ENCODE measurements at places on chromosomes 12 and 14.
A peak's percentile ranks its signal among the peaks of the same experiment; 100 is the strongest.

GRCh38 chr14:53620890-53621289 lies 335.7 kb downstream of the BMP4 start:
- no peak for DNase-seq

GRCh38 chr14:72515779-72516770 lies 377.8 kb downstream of the DPF3 start:
- peak; percentile 48 for DNase-seq

GRCh38 chr12:110170535-110171185 lies 46.5 kb downstream of the IFT81 start:
- peak; percentile 78 for DNase-seq

GRCh38 chr12:33423706-33424105 lies 15.9 kb downstream of the SYT10 start:
- no peak for DNase-seq

DNA sequence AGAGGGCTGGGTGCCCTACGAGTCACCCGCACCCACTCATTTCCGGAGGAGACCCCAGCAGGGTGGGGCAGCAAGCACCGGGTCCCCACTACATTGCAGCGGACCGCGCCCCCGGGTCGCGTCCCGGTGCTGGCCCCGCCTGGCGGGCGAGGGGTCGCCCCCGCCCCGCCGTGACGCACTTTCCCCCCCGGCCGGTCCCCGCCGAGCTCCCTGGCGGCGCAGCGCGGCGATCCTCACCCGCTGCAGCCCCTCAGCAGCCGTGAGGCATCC lies 106.1 kb downstream of the PRICKLE1 start:
- DNase-seq, result no peak

GRCh38 chr14:75662966-75663365 lies 1.9 kb downstream of the TTLL5 start:
- no peak for DNase-seq

DNA sequence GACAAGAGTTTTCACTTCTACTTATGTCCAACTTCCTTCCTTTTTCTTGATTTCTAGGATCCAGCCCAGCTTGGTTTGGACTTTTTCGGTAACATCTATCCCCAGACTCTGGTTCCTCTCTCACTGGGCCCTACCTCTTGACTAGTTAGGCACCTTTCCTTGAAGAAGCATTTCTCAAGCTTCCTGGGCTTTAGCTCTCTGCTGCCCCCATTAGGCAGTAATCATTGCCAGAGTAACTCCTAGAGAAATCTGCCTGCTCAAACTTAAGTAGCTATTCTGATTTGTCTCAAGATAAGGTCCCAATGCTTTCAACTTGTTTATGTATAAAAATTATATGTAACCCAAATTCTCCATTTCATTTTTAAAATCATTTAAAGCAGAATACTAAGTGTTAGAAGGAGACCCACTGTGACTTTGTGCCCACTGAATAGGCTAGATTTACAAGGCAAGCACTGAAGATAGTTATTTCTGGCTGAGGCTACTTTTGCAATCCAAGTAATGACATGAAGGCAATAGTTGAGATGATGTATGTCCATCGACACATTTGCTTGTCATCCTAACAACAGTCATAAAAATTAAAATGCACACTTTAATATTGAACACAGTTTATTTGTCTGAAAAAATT lies 275.0 kb upstream of the G2E3 start:
- DNase-seq, result peak; percentile 67

DNA sequence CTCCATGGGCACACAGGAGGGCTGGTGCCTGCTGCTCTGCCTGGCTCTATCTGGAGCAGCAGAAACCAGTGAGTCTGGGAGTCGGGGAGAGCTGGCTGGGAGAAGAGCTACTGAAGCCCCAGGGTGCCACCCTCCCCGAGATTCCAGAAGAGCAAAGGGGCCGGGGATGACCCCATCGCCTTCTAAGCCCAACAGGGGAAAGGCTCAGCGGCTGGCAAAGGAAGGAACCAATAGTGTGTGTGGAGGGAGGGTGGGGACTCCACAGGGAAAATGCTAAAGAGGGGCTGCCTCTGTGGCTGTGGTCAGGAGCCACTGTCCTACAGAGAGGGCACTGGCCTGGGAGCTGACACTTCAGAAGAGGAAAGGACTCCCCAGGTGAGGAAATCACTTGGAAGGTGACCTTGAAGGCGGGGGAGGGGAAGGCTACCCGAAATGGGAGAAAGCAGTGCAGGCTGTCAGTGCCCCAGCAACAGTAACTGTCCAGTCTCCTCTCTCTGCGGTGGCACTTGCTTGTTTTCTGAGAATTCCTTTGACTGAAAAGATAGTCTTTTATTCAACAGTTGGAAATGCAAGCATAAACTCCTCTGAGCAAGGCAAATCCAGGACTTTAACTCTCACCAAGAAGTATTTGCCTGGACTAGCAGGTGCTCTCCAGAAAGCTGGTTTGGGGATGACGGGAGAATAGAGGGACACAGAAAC lies 552 bp downstream of the TAPBPL start:
- no peak for DNase-seq

Data from fibroblast of the aortic adventitia (primary cell).